ENCODE measurements at places on chromosomes 1 and 21. TPM values are rescaled to one million over a fixed set of nuclear protein-coding genes. Genes with fewer than 3 reads are reported as not detected.

DNA sequence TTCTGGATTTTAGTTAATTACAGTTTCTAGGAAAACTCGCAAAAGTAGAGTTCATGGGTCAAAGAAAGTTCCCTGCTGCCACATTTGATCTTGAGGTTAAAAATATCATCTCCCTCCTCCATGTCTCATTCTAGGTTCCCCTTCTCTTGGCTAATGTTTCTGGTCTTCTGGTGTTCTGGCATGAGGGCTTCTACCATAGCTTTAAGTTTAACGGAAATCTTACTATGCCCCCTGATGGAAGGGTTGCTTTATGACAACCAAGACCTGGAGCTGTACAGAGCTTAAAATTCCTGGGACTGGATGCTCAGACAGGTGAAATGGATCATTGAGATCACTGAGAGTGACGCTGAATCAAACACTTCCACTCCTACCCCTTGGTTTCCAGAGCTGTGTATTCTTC, 1881.7 kb downstream of the MRPL39 start:
- no peak for DNase-seq

Gene RAD54L
- polyA plus RNA-seq, result 0.35 TPM

Gene CD1B
- not detected for polyA plus RNA-seq

Gene MYOG
- polyA plus RNA-seq, result not detected

DNA sequence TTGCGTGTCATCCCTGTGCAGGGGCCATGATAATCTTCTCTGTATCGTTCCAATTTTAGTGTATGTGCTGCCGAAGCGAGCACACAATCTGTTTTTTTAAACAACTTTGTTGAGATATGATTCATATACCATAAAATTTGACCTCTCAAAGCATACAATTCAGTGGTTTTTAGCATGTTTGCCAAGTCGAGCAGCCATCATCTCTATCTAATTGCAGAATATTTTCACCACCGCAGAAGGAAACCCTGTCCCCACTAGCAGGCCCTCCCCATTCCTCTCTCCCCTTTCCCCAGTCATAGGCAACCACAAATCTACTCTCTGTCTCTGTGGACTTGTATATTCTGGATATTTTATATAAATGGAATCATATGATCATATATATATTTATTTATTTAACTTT, 78.7 kb upstream of the TINAGL1 start:
- no peak for DNase-seq

Gene VAMP4
- polyA plus RNA-seq, result 6.1 TPM

Gene WNT3A
- not detected for polyA plus RNA-seq

GRCh38 chr1:8663915-8664329, 153.5 kb downstream of the RERE start:
- peak; percentile 42 for DNase-seq

GRCh38 chr1:78289603-78290002, 201.2 kb upstream of the PTGFR start:
- no peak for DNase-seq

Gene LCE3D
- not detected for polyA plus RNA-seq

DNA sequence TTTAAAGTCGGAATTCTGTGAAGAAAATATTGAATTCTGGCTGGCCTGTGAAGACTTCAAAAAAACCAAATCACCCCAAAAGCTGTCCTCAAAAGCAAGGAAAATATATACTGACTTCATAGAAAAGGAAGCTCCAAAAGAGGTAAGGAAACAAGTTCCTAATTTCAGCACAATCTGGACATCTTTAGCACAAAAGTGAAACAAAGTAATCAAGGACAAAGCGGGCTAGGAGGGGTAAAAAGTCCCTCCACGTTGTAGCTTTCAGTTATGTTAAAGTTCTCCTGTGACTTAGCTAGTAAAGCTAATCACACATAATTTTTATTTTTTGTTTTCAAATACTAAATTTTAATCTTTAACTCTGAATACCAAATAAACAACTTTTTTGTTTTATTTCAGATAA, 2.2 kb downstream of the RGS2 start:
- no peak for DNase-seq

DNA sequence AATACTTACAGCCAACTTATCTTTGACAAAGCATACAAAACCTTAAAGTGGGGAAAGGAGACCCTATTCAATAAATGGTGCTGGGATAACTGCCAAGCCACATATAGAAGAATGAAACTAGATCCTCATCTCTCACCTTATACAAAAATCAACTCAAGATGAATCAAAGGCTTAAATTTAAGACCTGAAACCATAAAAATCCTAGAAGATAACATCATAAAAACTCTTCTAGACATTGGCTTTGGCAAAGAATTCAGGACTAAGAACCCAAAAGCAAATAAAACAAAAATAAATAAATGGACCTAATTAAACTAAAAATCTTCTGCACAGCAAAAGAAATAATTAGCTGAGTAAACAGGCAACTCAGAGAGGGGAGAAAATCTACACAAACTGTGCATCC, 335.6 kb upstream of the PBX1 start:
- DNase-seq, result no peak

Gene NUDT17
- polyA plus RNA-seq, result 0.75 TPM

- no peak for DNase-seq
Observed at GRCh38 chr21:36790616-36791015, 91.7 kb downstream of the SIM2 start.

Gene S100A10
- polyA plus RNA-seq, result 319 TPM

- no peak for DNase-seq
Observed at GRCh38 chr21:31387560-31388186, 43.6 kb upstream of the TIAM1 start.

DNA sequence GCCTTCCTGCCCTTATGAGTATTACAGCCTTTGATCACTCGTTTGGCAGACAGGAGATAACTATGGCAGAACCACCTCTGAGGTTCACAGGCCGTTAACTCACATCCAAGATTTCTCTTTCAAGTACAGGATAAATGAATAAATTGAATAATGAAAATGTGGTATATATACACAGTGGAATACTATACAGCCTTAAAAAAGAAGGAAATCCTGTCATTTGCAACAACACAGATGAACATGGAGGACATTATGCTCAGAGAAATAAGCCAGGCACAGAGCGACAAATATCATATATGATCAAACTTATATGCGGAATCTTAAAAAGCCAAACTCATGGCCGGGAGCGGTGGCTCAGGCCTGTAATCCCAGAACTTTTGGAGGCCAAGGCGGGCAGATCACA, 32.6 kb downstream of the TGFBR3 start:
- no peak for DNase-seq

GRCh38 chr1:9013819-9014218, 12.4 kb downstream of the SLC2A7 start:
- DNase-seq, result no peak

- no peak for DNase-seq
Observed at GRCh38 chr1:245860657-245861544, 646.2 kb downstream of the SMYD3 start.

DNA sequence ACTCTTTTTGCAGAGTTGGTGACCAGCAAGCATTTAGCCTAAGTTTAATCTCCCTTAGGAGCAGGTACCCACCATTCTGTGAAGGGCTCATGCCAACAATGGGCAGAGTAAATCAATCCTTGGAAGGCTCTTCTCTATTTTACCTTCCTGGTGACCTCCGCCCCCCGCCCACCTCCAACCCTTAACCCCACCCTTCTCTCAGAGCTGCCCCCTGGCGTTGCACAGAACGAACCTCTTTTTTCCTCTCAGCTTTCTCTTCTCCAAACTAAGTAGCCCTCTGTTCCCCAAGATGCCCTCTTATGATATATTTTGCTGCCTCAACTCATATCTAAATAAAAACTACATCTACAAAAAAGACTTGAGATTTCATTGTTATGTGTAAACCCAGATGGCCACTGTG, 186.8 kb downstream of the SEC16B start:
- no peak for DNase-seq

GRCh38 chr1:10665226-10665625, 131.2 kb downstream of the CASZ1 start:
- DNase-seq, result no peak

Measured in heart right ventricle (tissue), 16 donors.